ENCODE measurements at places on chromosomes 4 and X.

GRCh38 chr4:632926-633325 lies 7.6 kb downstream of the PDE6B start:
- DNase-seq = no peak

DNA sequence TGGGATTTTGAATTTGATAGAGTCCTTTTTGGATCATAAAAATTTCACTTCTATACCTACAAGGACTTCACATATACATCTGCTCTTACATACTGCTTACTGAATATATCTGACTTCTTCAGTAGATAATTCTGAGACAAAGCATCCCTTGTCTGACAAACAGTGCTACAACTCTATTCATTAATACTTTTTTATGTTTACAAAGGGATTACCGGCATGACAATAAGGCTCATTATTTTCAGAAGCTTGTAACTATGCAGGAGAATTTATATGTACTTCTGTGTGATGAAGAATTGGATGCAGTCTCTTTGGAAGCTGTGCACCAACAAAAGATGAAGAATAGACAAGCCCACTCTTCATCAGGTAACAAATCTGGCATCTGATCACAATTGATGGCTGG lies 1070.3 kb downstream of the STIM2 start:
- no peak for DNase-seq

GRCh38 chr4:94126669-94127068 lies 81.0 kb upstream of the SMARCAD1 start:
- DNase-seq = no peak

DNA sequence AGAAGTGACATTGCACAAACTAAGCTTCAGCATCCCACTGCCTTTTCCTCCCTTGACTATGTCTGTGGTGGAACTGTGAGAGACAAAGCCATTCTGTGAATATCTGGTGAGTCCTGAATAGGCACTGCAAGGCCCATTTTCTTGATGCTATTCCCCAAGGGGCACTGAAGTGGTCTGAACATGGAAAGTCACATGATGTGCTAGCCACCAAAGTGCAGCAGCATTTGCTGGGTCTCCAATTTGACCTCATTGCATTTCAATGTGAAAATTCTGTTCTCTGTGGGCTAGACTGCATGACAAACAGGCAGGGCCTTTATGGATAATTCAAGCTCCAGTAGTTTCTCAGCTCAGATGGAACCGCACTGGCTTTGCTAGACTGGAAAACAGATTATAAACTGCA lies 627.4 kb upstream of the BOD1L1 start:
- no peak for DNase-seq

DNA sequence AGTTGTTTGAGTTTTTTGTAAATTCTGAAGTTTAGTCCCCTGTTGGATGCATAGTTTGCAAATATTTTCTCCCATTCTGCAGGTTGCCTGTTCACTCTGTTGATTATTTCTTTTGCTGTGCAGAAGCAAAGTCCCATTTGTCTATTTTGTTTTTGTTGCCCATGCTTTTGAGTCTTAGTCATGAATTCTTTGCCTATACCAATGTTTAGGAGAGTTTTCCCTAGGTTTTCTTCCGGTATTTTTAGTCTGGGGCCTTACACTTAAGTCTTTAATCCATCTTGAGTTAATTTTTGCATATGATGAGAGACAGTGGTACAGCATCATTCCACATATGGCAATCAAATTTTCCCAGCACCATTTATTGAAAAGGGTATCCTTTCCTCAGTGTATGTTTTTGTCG lies 405.8 kb upstream of the RPS6KA3 start:
- DNase-seq = no peak

DNA sequence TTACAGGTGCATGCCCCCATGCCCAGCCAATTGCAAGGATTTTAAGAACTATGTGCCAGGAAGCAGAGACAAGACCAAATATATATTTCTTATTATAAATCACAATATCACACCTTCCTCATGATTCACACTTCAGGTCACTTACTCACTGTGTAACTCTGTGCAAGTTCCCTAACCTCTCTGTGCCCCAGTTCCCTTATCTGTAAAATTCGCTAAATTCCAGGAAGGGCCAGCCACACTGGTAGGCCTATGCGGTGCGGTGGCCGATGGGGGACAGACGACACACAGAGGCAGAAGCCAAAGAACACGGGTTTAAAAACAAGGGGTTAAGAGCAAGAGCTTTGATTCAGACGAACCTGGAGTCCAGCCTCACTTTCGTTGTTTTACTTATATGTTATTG lies 2.8 kb downstream of the TRIM2 start:
- no peak for DNase-seq

- no peak for DNase-seq
Measured at GRCh38 chrX:127405946-127406345, 586.4 kb downstream of the PRR32 start.

- DNase-seq = no peak
Measured at GRCh38 chr4:139241086-139241783, 38.8 kb downstream of the MGARP start.

GRCh38 chr4:174946246-174946645 lies 28.1 kb downstream of the ADAM29 start:
- no peak for DNase-seq

GRCh38 chr4:184568770-184569169 lies 80.5 kb downstream of the CASP3 start:
- no peak for DNase-seq

- no peak for DNase-seq
Measured at GRCh38 chrX:320126-320783, 1.7 kb upstream of the GTPBP6 start.

GRCh38 chr4:151409470-151410313 lies 716 bp downstream of the FHIP1A start:
- DNase-seq = no peak

DNA sequence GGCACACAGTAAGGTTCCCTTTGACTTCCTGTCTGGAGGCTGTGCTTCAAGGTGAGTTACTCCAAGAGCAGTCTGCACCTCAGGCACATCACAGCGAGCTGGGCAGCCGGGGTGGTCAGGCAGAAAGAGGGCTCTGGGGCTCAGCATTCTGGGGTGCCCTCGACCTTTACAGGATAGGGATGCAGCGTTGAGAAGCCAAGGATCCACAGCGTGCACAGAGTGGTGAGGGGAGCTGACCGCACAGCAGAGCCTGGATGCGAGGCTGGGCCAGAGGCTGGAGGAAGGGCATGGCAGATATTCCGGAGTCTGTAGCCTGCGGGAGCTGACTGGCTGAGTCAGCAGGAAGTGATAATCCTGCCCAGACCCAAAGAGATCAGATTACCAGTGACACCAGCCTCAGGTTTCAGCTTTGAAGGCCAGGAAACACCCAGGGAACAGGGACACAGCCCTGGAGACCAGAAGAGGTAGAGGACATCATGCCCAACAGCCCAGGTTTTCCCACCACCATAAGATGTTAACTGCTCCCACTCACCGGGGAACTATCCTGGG lies 38.4 kb upstream of the PDLIM3 start:
- DNase-seq = no peak

GRCh38 chr4:25703731-25704388 lies 48.2 kb downstream of the SLC34A2 start:
- no peak for DNase-seq

DNA sequence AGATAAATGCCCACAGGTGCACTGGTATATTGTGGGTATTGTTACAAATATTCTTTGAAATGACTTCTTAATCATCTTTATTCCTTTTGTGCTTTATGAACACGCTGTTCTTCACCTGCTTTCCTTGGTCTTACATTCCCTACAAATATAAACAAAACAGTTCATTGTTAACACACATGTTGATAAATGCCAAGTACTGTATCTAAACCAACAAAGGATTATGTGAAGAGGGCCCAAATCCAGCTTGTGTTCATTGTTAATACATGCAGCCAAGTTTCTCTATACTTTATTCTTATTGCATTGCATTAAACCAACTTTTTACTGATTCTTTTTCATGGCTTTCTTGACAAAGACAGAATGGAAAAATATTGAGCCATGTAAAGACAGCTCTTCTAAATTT lies 42.8 kb downstream of the AREG start:
- DNase-seq = no peak

GRCh38 chr4:22014222-22014741 lies 65.7 kb upstream of the KCNIP4 start:
- no peak for DNase-seq

DNA sequence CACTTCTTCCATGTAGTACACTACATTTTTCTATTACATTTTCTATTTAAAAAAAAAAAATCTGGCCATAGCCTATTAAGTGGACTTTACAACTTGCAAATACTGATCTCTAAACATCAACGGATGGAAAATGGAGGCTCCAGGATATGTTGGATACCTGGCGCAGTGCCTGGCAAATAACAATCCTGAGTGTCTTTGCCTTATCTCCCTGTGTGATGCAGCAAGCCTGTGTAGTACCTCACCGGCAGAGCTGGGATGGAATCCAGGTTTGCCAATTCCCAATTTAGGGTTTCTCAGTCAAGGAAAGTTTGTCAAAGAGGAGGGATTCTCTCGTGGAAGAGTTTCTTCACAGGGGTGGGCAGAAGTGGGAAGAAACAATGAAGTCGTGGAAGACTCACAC lies 93.2 kb downstream of the KDR start:
- no peak for DNase-seq
